Keratinocyte (primary cell): ENCODE measurements at places on chromosomes 5 and 9. TPM values are rescaled to one million over a fixed set of nuclear protein-coding genes. Genes with fewer than 3 reads are reported as not detected.

Gene NSD1
- polyA plus RNA-seq: 8.6 to 14.0 TPM (median 13.6 TPM) in 3 replicates

Gene OR1Q1
- polyA plus RNA-seq: not detected in 3 replicates

Gene SEMA5A
- 0.16 to 0.29 TPM (median 0.27 TPM) in 3 replicates for polyA plus RNA-seq

DNA sequence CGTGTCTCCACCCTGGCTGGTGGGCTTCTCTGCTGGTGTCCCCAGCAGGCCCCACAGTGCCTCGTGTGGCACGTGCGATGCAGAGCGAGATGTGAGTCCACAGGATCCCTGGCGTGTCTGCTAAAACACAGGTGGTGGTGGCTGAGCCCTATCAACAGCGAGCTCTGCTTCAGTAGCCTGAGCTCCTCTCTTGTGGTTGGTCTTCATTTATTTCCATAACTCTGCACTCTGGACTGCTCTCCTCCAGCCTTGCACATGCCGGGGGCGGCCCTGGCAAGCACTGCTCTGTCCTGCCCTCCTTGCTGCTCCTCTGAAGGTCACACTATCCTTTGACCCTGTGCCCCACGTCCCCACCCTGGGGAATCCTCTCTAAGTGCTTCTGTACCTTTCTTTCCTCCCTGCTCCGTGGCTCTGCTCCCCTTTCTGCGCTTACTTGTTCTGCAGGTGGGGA, 59.2 kb downstream of the NSUN2 start:
- no peak for DNase-seq

- no peak for DNase-seq
Measured at GRCh38 chr5:123790226-123790625, 278.2 kb downstream of the CSNK1G3 start.
